Fibroblast of lung (primary cell): ENCODE measurements at places on chromosomes 7 and 10.
A peak's percentile ranks its signal among the peaks of the same experiment; 100 is the strongest.

DNA sequence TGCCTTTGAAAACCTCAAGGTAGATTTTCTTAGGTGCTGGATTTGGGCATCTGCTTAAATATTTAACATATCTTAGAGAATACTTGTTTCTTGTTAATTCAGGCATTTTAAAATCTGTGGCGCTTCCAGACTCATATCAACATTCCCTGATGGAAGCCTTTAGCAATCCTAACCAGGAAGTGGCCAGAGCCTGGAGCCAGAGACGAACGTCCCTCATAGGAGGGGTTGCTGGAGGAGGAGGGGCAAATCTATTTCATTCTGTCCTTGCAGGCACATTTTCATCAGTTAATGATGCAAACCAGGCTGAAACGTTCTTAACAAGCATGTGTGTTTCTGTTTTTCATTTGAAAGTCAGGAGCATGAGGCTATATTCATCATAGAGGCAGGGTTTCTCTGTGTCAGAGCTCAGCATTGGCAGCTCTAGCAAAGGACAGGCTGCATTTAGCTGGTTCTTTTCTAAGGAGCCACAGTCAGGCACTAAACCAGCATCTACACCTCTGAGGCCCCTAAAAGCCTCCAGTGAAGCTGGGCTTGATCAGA is 17.8 kb upstream of the IFIT2 start:
- peak; percentile 81 for DNase-seq
- H3K27ac ChIP-seq, result peak overlapping the region; percentile 80
- no peaks in the 10 kb centered on the region for H3K36me3 ChIP-seq
- H3K27me3 ChIP-seq, result no peaks in the 10 kb centered on the region

DNA sequence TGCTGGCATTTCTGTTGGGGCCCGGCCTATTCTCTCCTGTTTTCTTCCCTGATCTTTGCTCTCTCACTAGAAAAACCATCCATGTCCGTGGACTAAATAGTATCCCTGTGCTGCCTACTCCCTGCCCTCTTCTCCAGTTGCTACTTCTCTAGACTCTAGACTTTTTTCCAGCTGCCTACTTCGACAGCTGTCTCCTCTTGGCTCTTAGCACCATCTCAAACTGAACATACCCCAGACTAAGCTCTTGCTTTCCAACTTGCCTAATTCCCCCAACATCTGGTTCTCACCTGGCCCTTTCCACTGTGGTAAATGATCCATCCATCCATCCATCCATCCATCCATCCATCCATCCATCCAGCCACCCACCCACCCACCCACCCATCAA is 19.5 kb downstream of the ADCYAP1R1 start:
- no peak overlapping the region for H3K4me3 ChIP-seq
- no peaks in the 10 kb centered on the region for H3K36me3 ChIP-seq
- no peaks in the 10 kb centered on the region for H3K4me1 ChIP-seq
- DNase-seq, result no peak
- no peak overlapping the region for H3K27ac ChIP-seq

DNA sequence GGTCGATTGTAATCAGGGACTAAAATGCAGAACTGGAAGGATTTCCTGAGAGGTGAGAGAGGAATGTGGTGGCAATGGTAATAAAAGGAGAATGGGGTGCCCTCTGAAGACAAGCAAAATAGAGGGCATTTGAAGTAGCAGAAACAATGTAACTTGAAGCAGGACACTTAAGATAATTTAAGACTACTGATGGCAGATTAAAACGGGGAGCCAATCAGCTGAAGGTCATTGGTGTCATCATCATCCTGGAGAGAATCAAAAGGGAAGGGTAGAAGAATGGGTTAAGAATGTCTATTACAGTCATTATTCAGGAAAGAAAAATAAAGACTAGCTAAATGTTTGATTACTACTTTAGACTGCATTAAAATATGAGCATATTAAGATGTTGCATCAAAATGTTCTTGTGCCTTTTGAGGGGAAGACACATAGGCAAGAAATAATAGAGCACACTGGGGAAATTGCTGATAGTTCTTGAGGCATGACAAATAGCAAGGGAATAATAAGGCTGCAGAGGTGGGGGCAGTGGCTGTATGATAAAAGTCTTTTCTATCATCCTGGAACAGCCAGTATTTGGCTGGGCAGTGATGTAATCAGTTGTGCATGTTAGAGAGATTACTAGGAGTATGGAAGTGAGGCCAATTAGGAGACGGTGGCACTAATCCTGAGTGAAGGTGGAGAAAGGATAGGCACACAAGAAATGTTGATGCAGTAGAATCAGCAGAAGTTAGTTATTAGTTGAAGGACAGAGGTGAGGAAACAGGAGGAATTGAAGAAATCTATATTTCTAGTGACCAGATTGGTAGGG is 60.2 kb downstream of the CCDC71L start:
- no peaks in the 10 kb centered on the region for H3K27me3 ChIP-seq
- no peak overlapping the region for H3K4me3 ChIP-seq
- no peak for DNase-seq
- H3K36me3 ChIP-seq, result no peaks in the 10 kb centered on the region

GRCh38 chr7:2096692-2097387 is 135.9 kb downstream of the MAD1L1 start:
- no peak for DNase-seq
- no peak overlapping the region for H3K27ac ChIP-seq
- no peaks in the 10 kb centered on the region for H3K27me3 ChIP-seq
- H3K4me1 ChIP-seq, result peaks cover 4% of the 10 kb centered on the region
- no peaks in the 10 kb centered on the region for H3K36me3 ChIP-seq
- H3K4me3 ChIP-seq, result no peak overlapping the region

GRCh38 chr10:59311025-59311424 is 51.3 kb downstream of the FAM13C start:
- H3K4me1 ChIP-seq, result no peaks in the 10 kb centered on the region
- no peak overlapping the region for H3K4me3 ChIP-seq
- no peaks in the 10 kb centered on the region for H3K27me3 ChIP-seq
- no peak for DNase-seq
- no peaks in the 10 kb centered on the region for H3K36me3 ChIP-seq

DNA sequence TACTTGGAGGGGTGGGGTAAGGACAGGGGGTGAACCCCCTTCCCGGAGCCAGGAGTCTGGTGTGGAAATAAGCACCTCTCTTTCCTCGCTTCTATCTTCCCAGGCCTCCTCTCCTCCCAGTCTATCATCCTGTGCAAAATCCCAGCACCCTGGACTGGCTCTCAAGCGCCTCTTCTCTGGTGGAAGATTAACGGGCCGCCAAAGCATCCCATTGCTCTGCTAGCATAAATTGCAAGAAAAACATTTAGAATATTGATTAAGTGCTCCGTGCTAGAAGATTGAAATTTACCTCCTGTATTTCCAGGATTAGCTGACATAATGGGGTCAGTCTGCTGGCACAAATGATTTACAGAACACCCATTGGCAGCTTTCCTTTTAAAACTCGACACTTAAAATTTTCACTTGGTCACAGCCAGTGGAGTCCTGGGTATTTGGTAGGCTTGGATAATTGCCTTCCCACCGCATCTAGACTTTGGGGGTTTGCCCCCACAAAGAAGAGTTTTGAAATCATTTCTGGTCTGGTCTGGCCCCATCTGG is 189.7 kb downstream of the GFRA1 start:
- no peak for DNase-seq
- H3K36me3 ChIP-seq, result no peaks in the 10 kb centered on the region
- peaks cover 3% of the 10 kb centered on the region for H3K4me1 ChIP-seq
- no peak overlapping the region for H3K27ac ChIP-seq

GRCh38 chr10:123213192-123213591 is 59.0 kb downstream of the BUB3 start:
- H3K27ac ChIP-seq, result no peak overlapping the region
- H3K36me3 ChIP-seq, result no peaks in the 10 kb centered on the region
- H3K4me3 ChIP-seq, result no peak overlapping the region
- no peak for DNase-seq
- no peaks in the 10 kb centered on the region for H3K27me3 ChIP-seq

DNA sequence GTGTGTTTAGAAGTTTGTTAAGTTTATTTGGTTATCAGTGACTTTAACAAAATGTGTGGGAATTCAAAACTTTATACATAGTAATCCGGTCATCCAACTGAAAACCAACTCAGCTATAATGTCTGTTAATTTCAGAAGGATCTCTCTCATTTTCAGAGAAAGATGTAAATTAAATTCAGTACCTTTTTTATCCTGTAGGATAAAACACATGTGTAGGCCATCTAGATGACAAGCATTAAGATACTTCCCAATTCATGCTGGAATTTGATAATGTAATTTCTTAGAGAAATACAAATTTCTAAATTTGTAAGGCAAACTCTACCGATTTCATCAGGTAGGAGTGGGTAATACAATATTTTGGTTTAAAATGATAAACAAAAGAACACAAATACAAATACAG is 43.4 kb upstream of the STEAP4 start:
- no peaks in the 10 kb centered on the region for H3K36me3 ChIP-seq
- H3K4me3 ChIP-seq, result no peak overlapping the region
- no peaks in the 10 kb centered on the region for H3K4me1 ChIP-seq
- DNase-seq, result no peak

- DNase-seq, result no peak
- peaks cover 18% of the 10 kb centered on the region for H3K4me1 ChIP-seq
- H3K27ac ChIP-seq, result no peak overlapping the region
- H3K27me3 ChIP-seq, result peaks cover 15% of the 10 kb centered on the region
- no peak overlapping the region for H3K4me3 ChIP-seq
Measured at GRCh38 chr7:151761231-151761630, 115.7 kb downstream of the PRKAG2 start.

DNA sequence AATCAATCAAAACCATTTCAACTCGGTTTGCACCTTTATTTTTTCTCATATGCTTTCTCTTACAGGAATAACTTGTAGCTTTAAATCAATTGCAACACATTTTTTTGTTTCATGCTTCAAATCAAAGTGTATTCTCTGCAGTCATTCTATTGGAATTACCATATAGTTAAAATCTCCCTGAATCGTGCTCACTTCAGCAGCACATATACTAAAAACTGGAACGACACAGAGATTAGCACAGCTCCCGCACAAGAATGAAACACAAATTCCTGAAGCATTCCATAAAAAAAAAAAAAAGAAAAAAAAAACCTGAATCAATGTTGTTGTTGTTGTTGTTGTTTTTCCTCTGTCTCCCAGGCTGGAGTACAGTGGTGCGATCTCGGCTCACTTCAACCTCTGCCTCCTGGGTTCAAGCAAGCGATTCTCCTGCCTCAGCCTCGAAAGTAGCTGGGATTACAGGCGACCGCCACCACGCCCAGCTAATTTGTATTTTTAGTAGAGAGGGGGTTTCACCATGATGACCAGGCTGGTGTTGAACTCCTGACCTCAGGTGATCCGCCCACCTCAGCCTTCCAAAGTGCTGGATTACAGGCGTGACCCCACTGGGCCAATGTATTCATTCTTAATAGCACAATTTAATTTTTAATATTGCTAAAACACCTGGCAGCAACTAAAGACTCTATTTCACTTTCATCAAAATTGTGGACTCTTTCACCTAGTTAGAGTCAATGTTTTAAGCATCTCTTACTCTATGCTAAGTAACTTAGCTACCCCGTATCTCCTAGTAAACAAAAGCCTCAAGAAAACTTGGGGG is 26.3 kb downstream of the ANKRD61 start:
- H3K27me3 ChIP-seq, result no peaks in the 10 kb centered on the region
- H3K36me3 ChIP-seq, result peaks cover 2% of the 10 kb centered on the region
- no peaks in the 10 kb centered on the region for H3K4me1 ChIP-seq
- no peak overlapping the region for H3K27ac ChIP-seq

GRCh38 chr7:137674048-137674447 is 172.7 kb downstream of the DGKI start:
- H3K4me1 ChIP-seq, result peaks cover 3% of the 10 kb centered on the region
- no peak overlapping the region for H3K4me3 ChIP-seq

- no peak for DNase-seq
- no peaks in the 10 kb centered on the region for H3K36me3 ChIP-seq
- H3K4me3 ChIP-seq, result no peak overlapping the region
- no peaks in the 10 kb centered on the region for H3K4me1 ChIP-seq
- no peak overlapping the region for H3K27ac ChIP-seq
Measured at GRCh38 chr7:153847828-153848227, 204.4 kb upstream of the DPP6 start.

DNA sequence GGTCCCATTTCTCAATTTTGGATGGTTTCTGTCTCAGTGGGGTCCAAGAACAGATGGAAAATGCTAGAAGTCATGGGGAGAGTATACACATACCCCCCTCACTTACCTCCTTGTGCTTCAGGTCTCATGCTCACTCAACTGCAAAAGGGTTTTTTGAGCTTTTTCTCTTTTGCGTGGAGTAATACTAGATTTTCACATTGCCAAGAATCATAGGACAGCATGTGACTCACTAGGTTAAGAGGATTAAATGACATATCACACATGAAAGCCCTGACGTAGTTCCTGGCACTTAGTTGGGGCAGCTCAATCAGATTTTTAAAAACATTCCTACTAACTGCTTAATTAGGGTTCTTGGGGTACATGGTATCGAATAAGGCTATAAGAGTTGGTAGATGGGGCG is 4.5 kb downstream of the PI4K2A start:
- no peak overlapping the region for H3K4me3 ChIP-seq
- no peak overlapping the region for H3K27ac ChIP-seq
- H3K36me3 ChIP-seq, result peaks cover 3% of the 10 kb centered on the region

DNA sequence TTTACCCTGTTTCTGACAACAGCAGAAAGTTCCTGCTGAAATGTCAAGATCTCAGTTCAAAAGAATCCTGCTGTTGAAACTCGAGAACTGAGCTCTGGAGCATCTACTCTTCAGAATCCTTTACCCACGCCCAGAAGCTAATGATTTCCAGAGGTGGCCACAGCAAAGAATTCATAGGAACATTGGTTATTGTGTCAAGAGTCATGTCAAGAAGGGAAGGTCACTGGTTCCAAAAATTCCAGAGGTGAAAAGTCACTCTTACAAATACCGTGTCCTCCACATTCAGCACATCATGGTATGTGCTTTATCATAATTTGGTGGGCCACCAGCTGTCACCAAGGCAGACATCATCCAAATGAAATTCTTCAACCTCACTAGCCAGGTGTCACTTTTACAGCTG is 394.4 kb upstream of the NPVF start:
- no peaks in the 10 kb centered on the region for H3K27me3 ChIP-seq
- no peak overlapping the region for H3K27ac ChIP-seq
- H3K4me3 ChIP-seq, result no peak overlapping the region
- H3K4me1 ChIP-seq, result no peaks in the 10 kb centered on the region

DNA sequence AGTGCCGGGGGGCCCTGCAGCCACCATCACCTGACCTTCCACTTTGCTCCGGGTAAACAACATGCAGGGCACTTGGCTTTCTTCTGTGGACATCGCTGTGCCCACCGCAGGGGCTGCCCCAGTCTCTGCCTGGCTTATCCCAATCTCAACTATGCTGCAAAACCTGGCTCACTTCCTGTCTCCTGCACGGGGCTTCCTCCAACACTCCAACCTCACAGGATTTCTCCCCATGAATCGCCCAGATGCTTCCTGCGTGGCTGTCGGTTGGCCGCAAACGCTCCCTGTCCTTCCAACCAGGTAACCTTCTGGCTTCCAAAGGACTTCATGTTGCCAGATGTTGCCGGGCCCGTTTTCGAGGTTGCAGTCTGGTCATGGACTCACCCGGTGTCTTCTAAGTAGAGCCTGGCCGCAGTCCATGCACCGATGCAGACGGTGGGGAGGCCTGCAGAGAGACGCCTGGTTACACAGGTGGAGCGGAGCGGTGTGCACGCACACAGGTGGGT is 109.0 kb downstream of the VIPR2 start:
- no peaks in the 10 kb centered on the region for H3K36me3 ChIP-seq
- H3K4me1 ChIP-seq, result no peaks in the 10 kb centered on the region
- no peak overlapping the region for H3K27ac ChIP-seq
- no peaks in the 10 kb centered on the region for H3K27me3 ChIP-seq
- no peak for DNase-seq
